ENCODE measurements at places on chromosomes 4 and X. TPM values are rescaled to one million over a fixed set of nuclear protein-coding genes. Genes with fewer than 3 reads are reported as not detected.

The GABRB1 gene
- not detected for total RNA-seq

The DMP1 gene
- total RNA-seq: not detected

The GAGE13 gene
- not detected for total RNA-seq

The FHDC1 gene
- total RNA-seq: 0.60 TPM

The RRH gene
- total RNA-seq: not detected

The WDR17 gene
- 0.26 TPM for total RNA-seq

The OR13H1 gene
- total RNA-seq: not detected

The GPR82 gene
- total RNA-seq: not detected

The PABPC4L gene
- 3.0 TPM for total RNA-seq

The RS1 gene
- not detected for total RNA-seq

The PABPC1L2B gene
- total RNA-seq: not detected

The ACOX3 gene
- total RNA-seq: 19.3 TPM

The HSFX4 gene
- total RNA-seq: not detected

The IL9R gene
- total RNA-seq: not detected

The HERC5 gene
- 0.23 TPM for total RNA-seq

The BCLAF3 gene
- 1.8 TPM for total RNA-seq

The COPS4 gene
- 38.0 TPM for total RNA-seq

The GSTCD gene
- 4.7 TPM for total RNA-seq

The STARD8 gene
- total RNA-seq: 1.4 TPM

The OTC gene
- not detected for total RNA-seq

The ANKRD37 gene
- total RNA-seq: 13.4 TPM

The ZAR1 gene
- not detected for total RNA-seq

The CACNA1F gene
- total RNA-seq: not detected

The NAA11 gene
- not detected for total RNA-seq

The HTRA3 gene
- 9.8 TPM for total RNA-seq

The NDNF gene
- 1.1 TPM for total RNA-seq

The SYN1 gene
- 0.34 TPM for total RNA-seq

The RGN gene
- total RNA-seq: not detected

The ARHGEF38 gene
- not detected for total RNA-seq

The HNRNPD gene
- total RNA-seq: 20.2 TPM

The RAB39B gene
- total RNA-seq: 0.35 TPM

The KLKB1 gene
- total RNA-seq: not detected

The BLOC1S4 gene
- 28.0 TPM for total RNA-seq

The FAT4 gene
- total RNA-seq: 18.3 TPM

The MFAP3L gene
- 0.23 TPM for total RNA-seq

The SSX2B gene
- not detected for total RNA-seq

The UGT2B7 gene
- not detected for total RNA-seq

The CLDN34 gene
- total RNA-seq: not detected

The GAGE12F gene
- not detected for total RNA-seq

The GRIA2 gene
- not detected for total RNA-seq

The ASB11 gene
- not detected for total RNA-seq

The RBM10 gene
- 39.0 TPM for total RNA-seq

The FHIP1A gene
- under 0.01 TPM for total RNA-seq

The ABCB7 gene
- total RNA-seq: 33.6 TPM

The MND1 gene
- total RNA-seq: 1.9 TPM

The PRKG2 gene
- 4.3 TPM for total RNA-seq

The RBM3 gene
- 174 TPM for total RNA-seq

The GAGE12J gene
- not detected for total RNA-seq

The CYSLTR1 gene
- not detected for total RNA-seq

The IGFBP7 gene
- 1,624 TPM for total RNA-seq

The SLBP gene
- total RNA-seq: 80.5 TPM

The SLITRK2 gene
- total RNA-seq: not detected

The CXorf65 gene
- total RNA-seq: not detected

The YIPF6 gene
- 12.3 TPM for total RNA-seq

The F9 gene
- total RNA-seq: not detected

The ERAS gene
- total RNA-seq: not detected

The DKK2 gene
- not detected for total RNA-seq

The HS6ST2 gene
- total RNA-seq: 0.09 TPM

The TLR8 gene
- total RNA-seq: not detected

The PARM1 gene
- total RNA-seq: 0.77 TPM
